Stimulated activated CD4-positive, alpha-beta T cell treated with anti-CD3 and anti-CD28 coated beads, Interleukin-15, amount 100 ng/mL, for 1 hour (primary cell): ENCODE measurements at places on chromosomes 3 and 15.

GRCh38 chr3:88142094-88142624 lies 7.6 kb upstream of the C3orf38 start:
- DNase-seq = no peak

DNA sequence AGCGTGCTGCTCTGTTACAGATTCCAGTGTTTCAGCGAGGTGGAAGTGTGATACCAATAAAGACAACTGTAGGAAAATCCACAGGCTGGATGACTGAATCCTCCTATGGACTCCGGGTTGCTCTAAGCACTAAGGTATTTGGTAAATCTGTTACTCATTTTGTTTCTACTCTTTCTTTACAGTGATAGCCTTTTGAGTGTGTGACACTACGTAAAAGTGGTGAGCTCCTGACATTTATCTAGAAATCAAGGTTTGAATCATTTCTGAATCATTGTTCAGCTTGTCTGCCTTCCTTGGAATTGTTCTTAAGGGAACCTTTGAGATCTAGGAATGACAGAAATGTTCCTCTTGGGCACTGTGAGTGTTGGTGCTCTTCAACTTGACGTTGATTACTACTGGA lies 11.2 kb upstream of the CAPN3 start:
- DNase-seq = no peak

GRCh38 chr15:76056931-76057330 lies 2.9 kb upstream of the TMEM266 start:
- no peak for DNase-seq

GRCh38 chr3:110521019-110521418 lies 550.6 kb upstream of the NECTIN3 start:
- no peak for DNase-seq

- DNase-seq = no peak
These were observed 66.7 kb downstream of the FILIP1L start for GRCh38 chr3:100047455-100048141.

DNA sequence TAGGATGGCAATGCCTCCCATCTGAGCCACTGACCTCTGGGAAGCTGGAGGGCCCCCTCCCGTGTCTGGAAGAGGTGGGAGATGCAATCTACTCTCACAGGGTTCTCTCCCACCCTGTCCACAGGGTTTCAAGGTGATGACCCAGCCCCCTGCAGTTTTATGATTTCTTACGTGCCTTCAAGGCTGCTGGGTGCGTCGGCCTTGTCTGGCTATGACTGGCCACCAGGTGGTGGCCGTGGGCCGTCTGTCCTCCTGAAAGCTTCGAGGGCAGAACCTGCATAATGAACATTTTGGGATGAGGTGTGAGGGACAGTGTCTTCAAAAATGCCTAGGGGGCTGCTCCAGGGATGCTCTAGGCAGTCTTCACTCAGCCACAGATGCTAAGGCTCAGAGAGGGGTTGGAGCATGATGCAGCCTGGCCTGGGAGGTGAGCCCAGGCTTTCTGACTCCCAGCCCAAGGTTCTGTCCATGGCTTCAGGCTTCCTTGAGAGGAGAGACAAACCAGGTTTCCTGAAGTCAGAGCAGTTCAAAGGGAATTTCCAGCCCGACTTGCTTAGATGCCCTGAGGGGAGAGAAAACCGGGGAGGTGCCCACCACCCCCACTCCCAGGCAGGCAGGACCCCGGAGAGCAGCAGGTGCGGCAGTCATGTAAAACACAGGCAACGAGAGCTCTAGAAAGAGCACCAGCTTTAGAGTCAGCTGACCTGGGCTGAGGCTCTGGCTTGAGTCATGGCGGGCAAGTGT lies 18.7 kb downstream of the ISG20 start:
- no peak for DNase-seq

DNA sequence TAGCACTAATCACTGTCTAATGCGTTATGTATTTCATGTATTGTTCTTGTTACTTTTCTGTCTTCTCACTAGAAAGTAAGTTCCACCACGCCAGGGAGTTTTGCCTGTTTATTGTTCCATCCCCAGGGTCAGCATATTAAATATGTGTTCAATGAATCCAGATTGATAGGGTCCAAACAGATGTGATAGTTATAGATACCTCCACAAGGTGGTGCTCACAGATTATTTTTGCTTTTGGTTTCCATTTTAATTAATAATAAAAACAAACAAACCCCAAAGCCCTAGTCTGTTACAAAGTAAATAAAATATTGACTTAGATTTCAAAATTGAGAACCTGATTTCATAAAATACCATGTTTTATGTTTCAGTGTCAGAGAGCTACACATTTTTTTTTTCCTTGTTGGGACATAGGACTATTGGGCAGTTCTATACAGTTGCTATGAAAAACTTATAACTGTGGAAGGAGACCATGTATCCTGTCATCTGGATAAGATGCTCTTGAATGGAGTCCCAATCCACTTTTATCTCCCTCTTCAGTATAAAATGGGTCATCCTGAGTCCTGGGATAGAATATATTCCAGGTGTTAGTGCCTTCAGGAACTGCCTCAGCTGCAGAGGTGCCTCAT lies 12.4 kb downstream of the OTOL1 start:
- no peak for DNase-seq

GRCh38 chr3:185549651-185550111 lies 2.7 kb downstream of the LIPH start:
- no peak for DNase-seq

GRCh38 chr15:39495871-39496840 lies 84.7 kb upstream of the THBS1 start:
- DNase-seq = no peak

DNA sequence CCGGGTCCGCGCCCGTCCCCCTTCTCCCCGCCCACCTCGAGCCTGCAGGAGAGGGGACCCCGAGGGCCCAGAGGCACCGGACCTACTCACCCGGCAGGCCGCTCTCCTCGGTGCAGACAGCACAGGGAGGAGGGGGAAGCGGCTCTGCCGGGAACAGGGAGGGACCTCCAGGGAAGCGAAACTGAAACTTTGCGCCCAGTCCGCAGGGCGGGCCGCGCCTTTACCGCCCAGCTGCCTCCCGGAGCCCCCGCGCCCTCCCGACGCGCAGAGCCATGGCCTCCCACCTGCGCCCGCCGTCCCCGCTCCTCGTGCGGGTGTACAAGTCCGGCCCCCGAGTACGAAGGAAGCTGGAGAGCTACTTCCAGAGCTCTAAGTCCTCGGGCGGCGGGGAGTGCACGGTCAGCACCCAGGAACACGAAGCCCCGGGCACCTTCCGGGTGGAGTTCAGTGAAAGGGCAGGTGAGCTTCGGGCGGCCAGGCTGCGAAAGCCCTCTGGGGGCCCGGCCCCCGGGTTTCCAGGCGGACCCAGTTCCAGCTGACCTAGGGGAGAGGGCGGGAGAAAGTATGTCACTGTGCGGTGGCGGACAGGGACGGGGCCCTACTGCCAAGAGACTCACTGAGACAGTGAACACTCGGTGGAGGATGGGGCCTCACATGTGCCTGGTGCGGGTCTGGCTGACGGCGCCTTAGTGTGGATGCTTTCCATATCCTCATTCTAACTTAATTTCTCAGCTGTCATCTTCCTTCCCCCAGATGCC lies at the start of the genes DTX3L and PARP9:
Gene DTX3L (plus strand): TSS at position 184 of the 758 bp plus-strand sequence. CDS start 89 bp downstream, at position 273.
Gene PARP9 (minus strand): TSS at position 146 of the 758 bp plus-strand sequence. CDS start 4,680 bp downstream, outside the sequence.
- DNase-seq = peak; percentile 55

GRCh38 chr15:90451053-90451850 lies 63.2 kb downstream of the IQGAP1 start:
- DNase-seq = no peak

GRCh38 chr15:95019907-95020306 lies 788.5 kb downstream of the MCTP2 start:
- no peak for DNase-seq

GRCh38 chr3:52202384-52203077 lies 4.6 kb downstream of the ALAS1 start:
- DNase-seq = no peak

DNA sequence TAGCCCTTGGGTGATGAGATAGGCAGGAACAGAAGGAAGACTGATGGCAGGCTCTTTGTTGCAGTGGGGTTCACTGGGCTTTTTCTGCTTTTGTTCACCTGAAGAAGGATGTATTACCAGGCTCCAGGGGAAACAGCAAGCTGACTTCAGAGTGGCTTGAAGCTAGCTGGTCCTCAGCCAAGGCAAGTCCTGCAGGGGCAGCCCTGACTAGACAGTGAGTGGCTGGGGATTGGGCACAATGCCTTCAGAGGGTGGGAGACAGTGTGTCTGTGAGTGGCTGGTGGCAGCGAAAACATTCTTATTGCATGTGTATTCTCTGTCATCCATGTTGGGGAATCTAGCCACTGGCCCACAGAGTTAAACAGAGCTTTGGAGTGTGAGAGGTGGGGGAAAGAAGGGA lies 2.3 kb upstream of the TEX264 start:
- DNase-seq = no peak

GRCh38 chr3:14373753-14374376 lies 28.5 kb upstream of the SLC6A6 start:
- DNase-seq = no peak

DNA sequence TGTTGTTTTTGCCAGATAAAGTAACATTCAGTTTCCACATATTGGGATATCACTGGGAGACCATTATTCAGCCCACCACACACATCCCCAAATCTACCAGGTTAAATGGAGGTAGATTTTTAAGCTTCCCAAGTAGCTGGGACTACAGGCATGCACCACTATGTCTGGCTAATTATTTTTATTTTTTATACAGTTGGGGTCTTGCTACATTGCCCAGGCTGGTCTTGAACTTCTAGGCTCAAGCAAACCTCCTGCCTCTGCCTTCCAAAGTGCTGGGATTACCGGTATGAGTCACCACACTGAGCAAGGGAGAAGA lies 96.6 kb upstream of the CHD2 start:
- DNase-seq = no peak

- DNase-seq = no peak
These were observed 58.6 kb downstream of the SPSB4 start for GRCh38 chr3:141109751-141110150.

GRCh38 chr3:128489927-128490649 lies 2.9 kb downstream of the GATA2 start:
- DNase-seq = no peak

DNA sequence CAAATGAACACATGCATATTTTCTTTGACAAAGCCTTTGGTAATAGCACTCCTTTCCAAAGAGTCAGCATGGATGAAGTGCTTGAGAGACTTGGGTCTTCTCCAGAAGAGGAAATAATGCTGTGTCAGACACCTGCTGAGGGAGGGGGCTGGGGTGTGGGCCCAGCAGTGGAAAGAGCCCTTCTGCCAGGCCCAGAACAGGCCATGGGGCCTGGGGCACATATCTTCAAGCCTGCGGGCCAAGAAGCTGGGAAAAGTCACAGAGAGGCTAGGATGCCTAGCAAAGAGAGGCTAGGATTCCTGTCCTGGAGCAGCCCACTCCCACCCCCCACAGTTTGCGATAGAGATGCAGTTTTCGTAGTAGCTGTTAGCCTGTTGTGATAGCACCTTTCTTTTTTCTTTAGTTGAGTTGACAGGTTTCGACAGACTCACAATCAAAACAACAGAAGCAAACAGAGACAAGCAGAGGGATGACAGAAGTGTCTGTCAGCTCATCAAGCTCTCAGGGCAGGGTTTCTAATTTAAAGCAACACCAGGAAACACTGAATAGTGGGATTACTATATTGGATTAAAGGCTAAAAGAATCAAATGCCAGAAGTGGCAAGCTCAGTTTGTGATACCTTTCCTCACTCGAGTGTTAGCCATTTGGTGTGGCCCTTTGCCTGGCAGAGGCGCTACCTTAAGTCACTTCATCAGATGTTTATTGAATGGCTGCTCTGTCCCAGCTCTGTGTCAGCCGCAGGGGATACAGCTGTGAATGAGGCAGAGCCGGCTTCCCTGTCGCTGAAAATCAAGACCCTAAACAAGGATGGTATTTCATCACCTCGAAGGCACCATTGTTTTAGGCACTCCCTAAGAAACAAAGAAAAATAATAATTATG lies 19.0 kb downstream of the CMTM7 start:
- no peak for DNase-seq

GRCh38 chr3:64836097-64836496 lies 148.3 kb upstream of the ADAMTS9 start:
- DNase-seq = no peak

GRCh38 chr3:133578548-133579191 lies 5.2 kb downstream of the CDV3 start:
- DNase-seq = no peak

GRCh38 chr3:25103391-25103790 lies 324.7 kb upstream of the RARB start:
- no peak for DNase-seq

DNA sequence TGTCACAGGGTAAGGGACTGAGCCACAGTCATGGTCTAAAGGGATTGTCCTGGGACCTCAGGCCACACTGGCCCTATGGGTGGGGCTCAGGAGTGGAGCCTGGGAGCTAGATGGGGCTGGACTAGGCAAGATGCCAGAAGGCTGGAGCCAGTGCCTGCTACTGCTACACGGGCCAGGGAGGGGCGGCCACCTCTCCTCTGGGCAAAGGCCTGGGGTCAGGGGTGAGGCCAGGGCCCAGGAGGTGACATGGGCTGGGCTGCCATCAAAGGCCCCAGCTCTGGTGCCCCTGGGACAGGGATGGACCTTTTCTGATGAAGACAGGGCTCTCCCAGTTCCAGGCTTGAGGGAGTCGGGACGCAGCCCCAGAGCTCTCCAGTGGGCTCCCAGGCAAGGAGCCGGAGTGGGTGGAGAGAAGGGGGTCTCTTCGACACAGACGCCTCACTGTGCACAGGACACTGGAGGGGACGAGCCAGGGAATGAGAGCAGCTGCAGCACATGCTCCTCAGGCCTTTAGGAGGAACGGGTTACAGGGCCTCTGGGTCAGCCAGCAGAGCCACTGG lies 62.1 kb upstream of the IQSEC1 start:
- no peak for DNase-seq

GRCh38 chr15:69784798-69785566 lies 312.7 kb downstream of the TLE3 start:
- no peak for DNase-seq

- no peak for DNase-seq
These were observed 47.5 kb downstream of the ALDH1L1 start for GRCh38 chr3:126132751-126133511.

GRCh38 chr3:112397556-112397955 lies 64.6 kb downstream of the CD200 start:
- no peak for DNase-seq

GRCh38 chr3:108153451-108153981 lies 62.7 kb upstream of the CD47 start:
- DNase-seq = peak; percentile 22

DNA sequence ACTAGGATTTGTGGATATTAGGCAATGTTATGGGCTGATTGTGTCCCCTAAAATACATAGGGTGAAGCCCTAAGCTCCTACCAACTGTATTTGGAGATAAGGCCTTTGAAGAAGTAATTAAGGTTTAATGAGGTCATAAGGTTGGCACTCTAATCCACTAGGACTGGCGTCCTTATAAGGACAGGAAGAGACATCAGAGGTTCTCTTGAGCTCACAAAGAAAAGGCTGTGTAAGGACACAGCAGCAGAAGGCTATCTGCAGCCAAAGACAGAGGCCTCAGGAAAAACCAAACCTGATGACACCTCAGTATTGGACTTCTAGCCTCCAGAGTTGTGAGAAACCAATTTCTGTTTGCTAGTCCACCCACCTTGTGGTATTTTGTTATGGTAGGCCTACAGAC lies 416.7 kb downstream of the ZBTB20 start:
- no peak for DNase-seq

DNA sequence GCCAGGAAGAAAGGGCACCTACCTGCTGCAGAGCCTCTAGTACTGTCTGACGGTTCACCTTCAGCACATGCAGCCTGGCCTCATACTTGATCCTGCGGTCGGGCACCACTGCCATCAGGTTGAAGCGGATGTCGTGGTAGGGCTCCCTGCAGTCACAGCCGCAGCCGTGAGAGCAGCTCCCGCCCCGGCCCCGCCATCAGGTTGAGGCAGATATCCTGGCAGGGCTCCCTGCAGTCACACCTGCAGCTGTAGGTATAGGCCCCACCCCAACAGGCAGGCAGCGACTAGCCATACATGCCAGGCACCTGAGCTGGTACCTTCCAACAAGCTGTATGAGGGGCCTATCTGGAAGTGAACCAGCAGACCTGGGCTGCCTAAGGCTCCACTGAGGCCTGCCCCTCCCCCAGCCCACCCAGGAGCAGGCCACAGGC lies 38.7 kb downstream of the SEMA3G start:
- no peak for DNase-seq
